Activated CD4-positive, alpha-beta T cell treated with anti-CD3 and anti-CD28 coated beads, Interleukin-2, amount 50 U/mL, for 1 hour (primary cell): ENCODE measurements at places on chromosomes 3 and 15.

- DNase-seq = no peak
Observed at GRCh38 chr3:51968883-51969678, 1.8 kb upstream of the PCBP4 start.

DNA sequence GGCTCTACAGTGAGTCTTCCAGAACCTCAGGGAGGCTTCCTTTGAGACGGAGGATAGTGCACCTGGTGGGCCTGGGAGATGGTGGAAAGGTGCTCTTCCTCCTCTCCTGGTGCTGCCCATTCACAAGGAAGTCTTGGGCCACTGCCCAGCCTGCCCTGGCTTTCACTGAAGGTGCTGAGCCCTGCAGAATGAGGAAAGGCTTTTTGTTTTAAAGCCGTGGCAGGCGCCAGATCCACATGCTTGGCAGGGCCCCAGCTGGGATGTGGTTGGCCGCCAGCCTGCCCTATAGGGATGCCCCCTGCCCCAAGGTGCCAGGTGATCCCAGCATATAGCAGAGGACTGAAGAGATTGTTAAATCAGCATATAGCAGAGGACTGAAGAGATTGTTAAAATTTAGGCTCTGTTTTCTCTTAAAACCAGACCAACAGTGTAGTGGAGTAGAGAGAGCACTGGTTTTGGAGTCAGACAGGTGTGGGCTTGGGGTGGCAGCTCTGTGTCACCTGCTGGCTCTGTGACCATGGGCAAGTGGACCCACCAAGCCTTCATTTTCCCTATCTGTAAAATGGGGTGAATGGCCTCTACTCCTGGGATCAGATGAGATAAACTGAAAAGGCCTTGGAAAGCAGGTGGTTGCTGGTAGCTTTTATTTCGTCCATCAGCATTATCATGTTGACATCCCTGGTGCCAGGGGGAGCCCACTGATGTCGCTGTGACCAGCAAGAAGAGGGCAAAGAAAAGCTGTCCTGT, 53.3 kb downstream of the SLC6A6 start:
- no peak for DNase-seq

- no peak for DNase-seq
Observed at GRCh38 chr3:177657243-177657642, 460.0 kb upstream of the TBL1XR1 start.

GRCh38 chr3:14948609-14949038, 1.2 kb downstream of the NR2C2 start:
- no peak for DNase-seq

DNA sequence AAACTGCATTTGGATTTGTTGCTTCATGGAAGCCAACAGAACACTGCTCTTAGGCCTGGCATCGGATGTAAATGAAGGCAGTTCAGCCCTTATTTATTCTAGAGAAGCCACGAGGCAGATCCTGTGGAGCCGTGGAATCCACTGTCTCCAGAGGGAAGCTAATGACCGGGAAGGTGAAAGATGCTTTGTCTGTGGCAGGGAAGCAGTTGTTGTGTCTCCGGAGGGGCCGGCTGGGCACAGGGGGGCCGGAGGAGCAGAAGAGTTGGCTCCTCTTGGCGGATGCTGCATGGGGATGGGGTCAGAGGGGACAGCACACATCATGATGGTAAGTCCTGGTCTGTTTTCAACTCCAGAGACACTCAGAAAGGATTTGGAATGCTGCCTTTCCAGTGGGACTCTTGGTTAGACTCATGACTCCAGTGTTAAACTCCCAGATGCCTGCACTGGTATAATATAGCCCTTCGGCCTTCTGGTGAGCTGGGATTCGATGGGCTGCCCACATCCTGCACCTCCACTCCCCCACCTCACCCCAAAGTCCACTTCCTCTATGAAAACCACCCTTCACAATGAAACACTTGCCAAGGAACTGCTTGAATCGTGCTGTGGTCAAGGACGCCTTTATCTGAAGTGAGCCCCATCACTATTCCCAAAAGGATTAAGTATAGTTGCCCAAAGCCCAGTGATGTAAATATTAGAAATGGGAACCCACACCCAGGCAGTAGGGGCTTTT, 33.6 kb downstream of the TPM1 start:
- no peak for DNase-seq

DNA sequence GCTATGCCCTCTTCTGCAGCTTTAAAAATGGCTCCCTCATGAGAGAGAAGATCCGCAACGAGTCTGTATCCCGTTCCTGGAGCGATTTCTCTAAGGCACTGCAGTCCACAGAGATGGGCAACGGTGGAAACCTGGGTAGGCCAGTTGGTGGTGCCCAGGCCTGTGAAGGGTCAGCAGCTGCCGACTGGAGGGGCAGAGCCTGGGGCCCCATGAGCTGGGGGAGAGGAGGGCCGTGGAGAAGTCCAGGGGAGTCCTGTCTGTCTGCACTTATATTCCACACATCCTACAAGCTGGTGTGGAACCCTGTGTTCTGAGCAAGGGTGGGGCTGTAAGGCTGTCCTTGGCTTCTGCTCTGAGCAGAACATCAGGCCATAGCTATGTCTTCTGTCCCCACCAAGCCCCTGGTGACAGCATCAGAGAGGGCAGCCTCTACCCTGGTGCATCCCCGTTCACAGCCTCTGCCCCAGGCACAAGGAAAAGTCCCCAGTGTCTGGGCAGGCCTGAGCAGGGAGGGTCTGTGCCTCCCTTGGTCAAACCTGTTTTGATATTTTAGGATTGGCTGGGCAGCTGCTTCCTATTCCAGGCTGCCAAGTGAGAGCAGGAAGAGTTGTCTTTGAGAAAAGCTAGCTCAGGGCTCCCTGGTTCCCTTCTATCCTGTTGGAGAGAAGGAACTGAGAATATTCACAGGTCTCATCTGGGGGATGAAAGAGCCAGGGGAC, 29.7 kb downstream of the XYLB start:
- no peak for DNase-seq

DNA sequence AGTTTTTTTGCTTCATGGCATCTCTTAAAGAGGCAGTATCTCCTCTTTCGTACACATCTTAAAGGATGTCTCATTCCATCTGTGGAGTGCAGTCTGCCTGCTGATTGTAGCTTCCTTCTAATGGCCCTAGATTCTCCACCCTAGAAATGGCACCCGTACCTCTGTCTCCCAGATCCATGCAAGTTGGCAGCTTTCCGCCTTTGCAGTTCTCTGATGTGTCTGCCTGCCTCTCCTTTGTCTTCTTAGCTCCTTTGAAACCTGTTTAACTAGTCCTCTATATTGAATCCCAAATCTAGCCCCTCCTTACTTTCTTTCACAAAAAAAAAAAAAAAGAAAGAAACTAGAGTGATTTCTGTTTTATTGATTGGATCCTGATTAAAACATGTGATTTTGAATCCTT, 1025.0 kb downstream of the ZPLD1 start:
- DNase-seq = no peak

DNA sequence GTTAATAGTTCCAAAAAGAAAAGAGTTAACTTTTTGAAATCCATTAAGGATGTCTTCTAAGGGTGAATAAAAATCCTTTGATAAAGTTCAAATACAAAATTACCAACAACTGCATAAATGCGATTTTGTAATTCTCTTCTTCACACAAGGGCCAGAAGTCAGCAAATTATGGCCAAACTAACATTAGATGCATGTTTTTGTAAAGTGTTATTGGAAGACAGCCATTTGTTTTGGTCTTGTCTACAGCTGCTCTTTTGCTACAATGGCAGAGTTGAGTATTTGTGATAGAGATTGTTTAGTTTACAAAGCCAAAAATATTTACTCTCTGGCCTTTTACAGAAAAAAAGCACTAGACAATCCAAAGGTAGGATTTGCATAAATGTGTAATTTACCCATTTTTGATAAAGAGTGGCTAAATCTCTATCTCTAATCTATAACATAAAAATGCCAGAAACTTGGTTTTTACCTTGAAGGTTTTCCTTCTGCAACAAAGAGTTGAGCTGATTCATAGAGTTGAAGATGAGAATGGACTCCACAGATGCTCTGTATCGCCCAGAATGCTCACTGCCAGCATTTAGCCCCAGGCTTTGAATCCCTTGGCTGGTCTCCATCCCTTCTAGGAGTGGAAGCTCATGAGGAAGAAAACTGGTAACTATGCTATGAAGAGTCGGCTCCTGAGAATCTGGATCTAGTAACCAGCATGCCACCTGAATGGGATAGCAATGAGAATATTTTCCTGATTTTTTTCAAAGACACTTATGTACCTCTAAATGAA, 64.5 kb downstream of the POLQ start:
- no peak for DNase-seq

DNA sequence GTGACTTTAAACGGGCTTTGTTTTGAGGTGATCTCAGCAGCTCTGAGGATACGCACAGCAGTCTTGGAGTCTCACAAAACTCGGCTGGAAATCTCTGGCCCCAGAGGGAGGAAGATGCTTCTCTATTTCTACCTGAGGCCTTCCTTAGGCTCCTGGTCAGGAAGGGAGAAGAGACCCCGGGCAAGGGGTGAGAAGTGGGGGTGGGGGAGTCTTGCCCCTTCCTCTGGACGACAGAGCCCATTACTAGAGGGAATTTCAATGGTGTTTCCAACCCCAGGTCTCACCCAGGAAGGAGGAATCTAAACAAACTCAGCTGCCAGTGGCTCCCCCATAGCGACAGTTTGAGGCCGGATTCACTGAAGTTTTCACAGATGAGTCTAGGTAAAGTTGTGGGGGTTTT, 37.4 kb upstream of the PCSK6 start:
- no peak for DNase-seq

DNA sequence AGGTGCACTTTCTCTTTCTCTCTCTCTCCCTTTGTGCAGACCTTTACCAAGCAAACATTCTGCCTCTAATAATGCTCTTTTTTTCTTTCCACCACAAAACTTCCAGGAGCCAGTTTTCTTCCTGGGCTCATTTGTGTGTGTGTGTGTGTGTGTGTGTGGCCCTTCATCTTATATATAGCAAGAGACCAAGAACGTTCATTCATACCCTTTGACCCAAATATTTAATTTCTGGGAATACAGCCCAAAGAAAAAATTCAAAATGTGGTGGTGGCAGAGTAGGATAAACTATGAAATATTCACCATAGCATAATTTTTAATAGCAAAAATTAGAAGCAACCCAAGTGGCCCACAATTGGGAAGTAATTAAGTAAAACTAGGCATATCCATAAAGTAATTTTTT, 398.9 kb downstream of the IGSF11 start:
- DNase-seq = no peak

GRCh38 chr3:45224824-45225464, 1.1 kb downstream of the TMEM158 start:
- peak; percentile 5 for DNase-seq

GRCh38 chr3:129794311-129795185, 99.0 kb downstream of the TMCC1 start:
- no peak for DNase-seq

GRCh38 chr3:61110576-61110975, 140.7 kb downstream of the FHIT start:
- no peak for DNase-seq

GRCh38 chr3:132593947-132594323, 3.1 kb upstream of the ACKR4 start:
- no peak for DNase-seq

GRCh38 chr15:68412218-68412617, 19.7 kb downstream of the ITGA11 start:
- no peak for DNase-seq

- DNase-seq = no peak
Observed at GRCh38 chr3:20668411-20668810, 482.4 kb upstream of the SGO1 start.

DNA sequence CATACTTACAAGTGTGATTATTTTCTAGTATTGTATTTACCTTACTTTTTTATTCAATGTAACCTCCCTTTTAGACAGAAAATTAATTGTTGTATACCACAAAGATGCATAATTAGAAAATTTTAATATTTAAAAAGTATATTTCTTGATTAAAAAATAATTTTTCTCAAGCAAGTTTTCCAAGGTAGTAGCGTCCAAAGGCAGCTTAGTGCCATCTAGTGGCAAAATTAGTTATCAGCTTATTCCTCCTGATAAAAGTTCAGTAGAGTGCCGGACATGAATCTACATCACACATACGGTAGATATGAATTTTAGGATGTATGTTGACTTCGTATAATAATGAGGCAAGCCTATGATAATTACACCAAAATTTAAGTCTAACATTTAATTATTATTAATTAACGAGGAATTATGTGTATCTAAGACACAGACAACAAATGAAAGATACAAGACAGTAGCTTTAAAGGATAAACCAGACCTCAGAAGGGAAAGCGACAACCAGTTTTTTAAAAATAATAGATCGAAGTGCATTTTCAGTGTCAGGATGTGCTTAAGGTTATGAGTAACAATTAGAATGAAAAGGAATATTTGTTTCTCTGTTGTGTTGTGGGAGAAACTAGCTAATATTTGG, 405.9 kb downstream of the ROBO1 start:
- DNase-seq = no peak

GRCh38 chr15:39242345-39242744, 338.5 kb upstream of the THBS1 start:
- DNase-seq = no peak

DNA sequence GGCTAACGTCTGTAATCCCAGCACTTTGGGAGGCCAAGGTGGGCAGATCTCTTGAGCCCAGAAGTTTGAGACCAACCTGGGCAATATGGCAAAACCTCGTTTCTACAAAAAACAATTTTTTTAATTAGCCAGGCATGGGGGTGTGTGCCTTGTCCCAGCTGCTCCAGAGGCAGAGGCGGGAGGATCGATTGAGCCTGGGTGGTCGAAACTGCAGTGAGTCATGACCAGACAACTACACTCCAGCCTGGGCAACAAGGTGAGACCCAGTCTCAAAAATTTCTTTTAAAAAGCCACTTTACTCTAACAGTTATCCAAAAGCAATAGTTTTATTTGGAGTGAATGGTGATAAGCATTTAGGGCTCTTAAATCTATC, 12.5 kb downstream of the TRIM59 start:
- no peak for DNase-seq

- DNase-seq = no peak
Observed at GRCh38 chr3:149382101-149382467, 4.6 kb upstream of the TM4SF1 start.

- DNase-seq = no peak
Observed at GRCh38 chr15:36160351-36160750, 419.1 kb upstream of the CDIN1 start.

- DNase-seq = no peak
Observed at GRCh38 chr15:94297558-94297957, 66.2 kb downstream of the MCTP2 start.

GRCh38 chr15:58511599-58511987, 79.8 kb downstream of the LIPC start:
- DNase-seq = no peak

GRCh38 chr3:98185180-98185579, 18.7 kb downstream of the OR5H15 start:
- DNase-seq = no peak

GRCh38 chr3:114272271-114272670, 21.6 kb upstream of the TIGIT start:
- DNase-seq = no peak

GRCh38 chr15:35929740-35930444, 383.9 kb upstream of the DPH6 start:
- no peak for DNase-seq
